GF-D8 (cell line): ENCODE measurements at places on chromosomes 2 and 18.
A peak's percentile ranks its signal among the peaks of the same experiment; 100 is the strongest.

DNA sequence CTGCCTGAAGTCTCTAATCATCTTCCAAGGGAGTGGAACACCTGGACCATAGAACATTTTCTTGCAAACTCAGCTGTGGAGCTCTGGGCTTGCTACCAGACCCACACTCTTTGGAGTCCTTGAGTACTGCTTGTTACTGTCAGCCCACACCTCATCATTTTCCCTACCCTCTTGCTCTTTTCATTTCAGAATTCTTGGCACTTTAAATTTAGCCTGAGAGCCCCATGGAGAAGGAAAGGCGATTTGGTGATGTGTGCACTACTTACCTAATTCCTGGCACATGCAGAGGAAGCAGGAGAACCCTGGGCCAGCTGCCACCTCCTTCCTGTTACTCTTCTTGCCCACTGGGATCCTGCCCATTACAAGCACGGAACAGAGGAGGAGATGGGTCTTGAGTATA, 31.7 kb downstream of the TMEM178A start:
- DNase-seq: no peak

- no peak for DNase-seq
These were observed 209.9 kb downstream of the LNPK start for GRCh38 chr2:175792199-175792598.

GRCh38 chr2:217407362-217407761, 547.5 kb upstream of the TNP1 start:
- DNase-seq: no peak

DNA sequence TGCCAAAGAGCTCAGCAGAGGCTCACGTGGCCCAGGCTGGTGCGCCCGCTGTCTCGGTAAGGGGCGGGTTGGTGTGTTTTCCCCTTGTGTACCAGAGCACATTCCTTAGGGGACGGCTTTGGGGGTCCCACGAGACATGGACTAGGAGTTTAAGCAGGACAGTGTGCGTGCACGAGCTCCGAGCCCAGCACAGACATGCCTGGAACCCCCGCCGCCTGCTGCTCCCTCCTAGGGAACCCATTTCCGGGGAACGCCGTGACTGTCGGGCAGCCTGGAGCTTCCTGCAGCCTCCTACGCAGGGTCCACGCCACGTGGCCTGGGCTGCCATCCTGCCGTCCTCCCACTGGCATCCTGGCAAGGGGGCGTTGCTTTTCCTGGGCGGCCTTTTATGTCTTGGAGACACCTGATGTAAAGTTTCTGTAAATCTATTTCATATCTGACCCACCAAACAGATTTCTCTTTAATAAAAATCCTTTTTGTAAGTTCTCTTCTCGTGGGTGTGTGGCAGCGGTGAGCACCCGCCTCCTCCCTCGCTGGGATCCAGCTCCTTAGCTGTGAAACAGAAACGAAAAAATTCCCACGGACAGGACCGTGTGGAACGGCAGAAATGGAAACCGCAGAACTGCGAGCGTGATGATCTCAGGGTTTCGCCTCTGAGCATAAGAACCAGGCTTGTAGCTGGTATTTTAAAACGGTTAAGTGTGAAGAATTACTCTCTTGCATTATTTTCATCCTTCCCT, 43.5 kb upstream of the KCNG2 start:
- DNase-seq: no peak

DNA sequence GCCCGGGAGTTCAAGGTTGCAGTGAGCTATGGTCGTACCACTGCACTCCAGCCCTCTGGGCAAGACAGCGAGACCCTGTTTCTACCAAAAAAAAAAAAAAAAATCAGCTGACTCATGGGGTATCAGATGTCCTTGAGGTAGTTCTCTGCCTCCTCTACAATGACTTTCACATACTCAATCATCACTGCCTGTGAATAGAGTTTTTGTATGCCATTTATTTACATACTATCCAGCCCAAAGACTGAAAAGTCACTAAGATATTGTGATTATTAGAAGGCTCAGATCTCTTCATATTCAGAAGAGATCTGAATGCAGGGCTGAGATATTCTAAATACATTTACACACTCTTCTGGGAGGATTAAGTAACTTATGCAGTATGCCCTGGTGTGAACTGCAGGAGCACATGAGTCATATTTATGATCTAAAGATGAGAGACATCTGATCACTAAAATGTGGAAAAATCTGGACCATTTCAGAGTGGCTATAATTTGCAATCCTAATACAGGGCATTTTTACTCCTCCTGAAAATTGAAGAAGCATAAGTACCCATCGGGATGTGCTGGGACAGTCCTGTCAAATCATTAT, 38.9 kb downstream of the KLF7 start:
- no peak for DNase-seq

DNA sequence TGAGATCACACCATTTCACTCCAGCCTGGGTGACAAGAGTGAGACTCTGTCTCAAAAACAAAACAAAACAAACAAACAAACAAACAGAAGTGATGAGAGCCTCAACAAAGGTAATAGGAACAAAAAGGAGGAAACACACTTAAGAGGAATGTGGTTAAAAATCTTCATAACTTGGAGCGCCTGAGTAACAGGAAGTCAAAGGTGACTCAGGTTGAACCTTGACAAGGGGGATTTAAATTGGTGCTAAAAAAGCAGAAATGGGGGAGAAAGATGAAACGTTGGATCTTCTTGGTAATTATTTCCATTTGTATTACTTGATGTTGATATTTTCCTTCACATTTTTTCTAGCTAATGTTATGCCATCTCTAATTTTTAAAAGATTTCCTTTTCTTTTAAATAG, 318.5 kb upstream of the TCF4 start:
- no peak for DNase-seq

- DNase-seq: peak; percentile 36
These were observed at the start of gene TGIF1 for GRCh38 chr18:3450012-3450798. Gene TGIF1 (plus strand): TSS chr18:3450172. CDS start chr18:3450490, 318 bp downstream.

GRCh38 chr2:101559551-101559950, 84.6 kb upstream of the RFX8 start:
- no peak for DNase-seq

GRCh38 chr2:39506215-39506614, 69.1 kb upstream of the MAP4K3 start:
- no peak for DNase-seq

DNA sequence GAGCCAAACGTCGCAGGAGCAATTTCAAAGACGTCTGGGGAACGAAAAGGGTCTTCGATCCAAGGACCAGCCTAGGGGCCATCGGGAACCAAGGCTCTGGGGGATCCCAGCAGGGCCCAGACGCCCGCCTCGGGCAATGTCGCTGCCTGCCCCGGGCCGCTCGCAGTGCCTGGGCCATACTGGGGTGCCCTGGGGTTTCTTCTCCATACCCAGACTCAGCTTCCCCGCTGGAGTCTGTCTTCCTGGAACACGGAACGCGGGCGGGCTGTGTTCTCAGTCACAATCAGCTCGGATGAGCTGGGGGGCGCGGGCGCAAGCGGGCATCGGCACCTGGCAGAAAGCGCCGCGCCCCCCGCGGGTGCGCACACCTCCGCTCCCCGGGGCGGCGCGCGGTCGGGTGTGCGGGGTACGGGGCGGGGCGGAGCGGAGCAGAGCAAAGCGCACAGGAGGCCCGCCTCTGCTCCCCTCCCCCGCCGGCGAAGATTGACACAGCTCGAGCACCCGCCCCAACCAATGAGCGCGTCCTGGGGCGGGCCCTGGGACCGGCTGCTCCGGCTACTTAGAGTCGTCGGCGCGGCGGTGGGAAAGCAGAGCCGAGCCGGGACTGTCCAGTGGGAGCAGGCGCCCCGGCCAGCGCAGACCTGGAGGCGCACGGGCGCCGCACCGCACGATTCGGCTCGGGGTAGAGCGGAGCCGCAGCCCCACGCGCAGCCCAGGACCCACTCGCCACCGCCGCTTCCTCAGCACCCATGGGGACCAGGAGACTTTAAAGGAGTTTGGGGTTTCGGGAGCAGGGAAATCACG, at the start of gene LRATD1:
Gene LRATD1, plus strand, starts transcription at position 585 of the 804 bp plus-strand sequence. CDS start 1,263 bp downstream, outside the sequence.
- DNase-seq: no peak

GRCh38 chr2:73993376-73993775, 8.7 kb downstream of the TET3 start:
- DNase-seq: no peak

DNA sequence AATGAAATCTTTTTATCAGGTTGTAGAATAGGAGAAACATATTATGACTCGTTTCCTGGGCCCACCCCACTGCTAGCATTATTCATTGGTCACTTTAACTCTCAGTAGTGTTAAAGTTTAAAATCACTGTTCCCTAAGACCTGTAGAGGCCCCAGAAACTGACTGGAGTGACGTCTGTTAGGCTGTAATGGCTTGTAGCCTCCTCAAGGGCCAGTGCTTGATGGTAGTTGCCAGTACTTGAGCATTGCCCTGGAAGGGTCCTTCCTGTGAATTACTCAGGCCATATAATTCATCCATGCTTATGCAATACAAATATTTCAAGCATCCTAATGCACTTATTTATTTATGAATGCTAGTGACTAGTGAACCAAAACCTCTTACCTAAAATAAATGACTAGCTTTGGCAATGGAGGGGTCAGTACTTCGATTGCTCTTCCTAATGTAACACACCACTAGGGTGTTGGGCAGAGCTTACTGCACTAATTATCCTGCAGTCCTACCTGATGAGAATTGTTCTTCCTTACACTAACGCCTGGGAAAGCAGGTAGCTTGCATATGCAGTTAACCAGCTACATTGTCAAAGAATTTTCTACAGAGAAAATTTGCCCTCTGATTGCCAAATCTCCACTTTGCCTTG, 31.2 kb downstream of the ARHGAP25 start:
- DNase-seq: peak; percentile 49

GRCh38 chr2:11542275-11542819, 8.5 kb downstream of the GREB1 start:
- no peak for DNase-seq

- no peak for DNase-seq
These were observed 54.8 kb upstream of the CCDC141 start for GRCh38 chr2:179104736-179105135.

DNA sequence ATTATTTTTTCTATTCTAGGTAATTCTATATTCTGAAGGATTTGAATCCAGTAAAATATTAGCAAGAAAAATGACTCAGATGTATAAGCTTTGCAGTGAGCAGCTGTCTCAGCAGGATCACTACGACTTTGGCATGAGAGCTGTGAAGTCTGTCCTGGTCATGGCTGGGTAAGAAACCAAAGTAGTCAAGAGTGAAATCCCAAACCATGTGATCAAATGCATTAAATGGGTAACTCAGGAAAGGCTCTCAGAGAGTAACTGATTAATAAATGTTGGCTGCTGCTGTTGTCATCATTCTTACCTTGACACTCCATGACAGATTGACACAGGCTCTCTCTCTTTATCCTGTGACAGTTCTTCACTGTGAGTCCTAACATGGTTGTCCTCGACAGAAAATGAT, 124.1 kb downstream of the DNAH6 start:
- no peak for DNase-seq

GRCh38 chr18:3246635-3247239, 864 bp upstream of the MYL12A start:
- DNase-seq: no peak

DNA sequence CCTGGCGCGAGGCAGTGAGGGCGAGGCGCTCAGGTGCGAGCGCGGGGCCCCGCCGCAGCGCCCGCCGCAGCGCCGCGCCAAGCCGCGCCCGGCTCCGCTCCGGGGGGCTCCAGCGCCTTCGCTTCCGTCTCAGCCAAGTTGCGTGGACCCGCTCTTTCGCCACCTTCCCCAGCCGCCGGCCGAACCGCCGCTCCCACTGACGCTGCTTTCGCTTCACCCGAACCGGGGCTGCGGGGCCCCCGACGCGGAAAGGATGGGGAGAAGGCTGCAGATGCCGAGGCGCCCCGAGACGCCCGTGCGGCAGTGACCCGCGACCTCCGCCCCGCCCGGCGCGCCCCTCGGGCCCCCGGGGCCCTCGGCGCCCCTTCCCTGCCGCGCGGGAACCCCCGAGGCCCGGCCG, 328 bp upstream of the INHBB start:
- no peak for DNase-seq

DNA sequence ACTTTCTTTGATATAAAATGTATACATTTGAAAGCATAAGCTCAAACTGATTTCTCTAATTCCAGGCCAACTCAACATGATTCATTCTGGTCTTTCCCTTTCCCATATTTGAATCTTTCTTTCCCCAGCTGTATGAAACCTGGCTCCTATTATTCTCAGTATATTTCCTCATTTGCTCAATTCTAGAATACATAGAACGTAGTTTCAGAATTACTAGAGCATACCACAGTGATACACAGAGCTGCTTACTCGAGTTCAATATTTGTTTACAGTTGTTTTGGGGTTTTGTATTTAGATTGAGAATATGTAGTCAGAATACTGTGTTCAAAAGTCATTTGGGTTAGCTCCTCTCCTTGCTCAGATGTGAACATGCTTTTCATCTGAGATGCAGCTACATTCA, 43.0 kb downstream of the TNFRSF11A start:
- DNase-seq: no peak

DNA sequence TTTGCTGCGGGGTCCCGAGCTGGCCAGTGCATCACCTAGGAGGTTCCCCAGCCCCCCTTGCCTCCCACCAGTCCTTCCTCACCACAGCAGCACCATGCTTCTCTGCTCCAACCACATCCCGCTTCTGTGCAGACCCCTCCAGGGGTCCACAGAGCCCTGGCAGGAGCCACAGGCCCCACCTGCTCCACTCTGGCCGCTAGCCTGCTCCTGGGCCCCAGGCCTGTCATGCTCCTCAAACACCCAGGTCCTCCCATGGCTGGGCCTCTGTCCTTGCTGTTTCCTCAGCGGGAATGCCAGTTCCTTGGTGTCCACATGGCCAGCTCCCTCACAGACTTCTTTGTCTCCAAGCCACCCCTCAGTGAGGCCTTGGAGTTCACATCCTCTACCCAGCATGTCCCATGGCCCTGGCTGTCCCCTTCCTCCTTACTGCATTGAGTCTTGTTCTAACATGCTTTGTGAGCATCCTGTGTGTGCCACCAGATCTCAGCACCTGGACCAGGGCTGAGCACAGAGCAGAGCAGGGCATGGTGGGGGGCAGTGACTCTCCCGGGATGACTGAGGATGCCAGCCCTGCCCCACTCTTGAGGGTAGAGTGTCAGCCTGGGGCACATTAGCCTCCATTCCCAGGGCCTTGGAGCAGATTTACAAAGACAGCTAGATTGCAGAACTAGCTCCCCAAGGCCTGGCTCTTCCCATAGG, 201.0 kb upstream of the HS6ST1 start:
- DNase-seq: no peak

DNA sequence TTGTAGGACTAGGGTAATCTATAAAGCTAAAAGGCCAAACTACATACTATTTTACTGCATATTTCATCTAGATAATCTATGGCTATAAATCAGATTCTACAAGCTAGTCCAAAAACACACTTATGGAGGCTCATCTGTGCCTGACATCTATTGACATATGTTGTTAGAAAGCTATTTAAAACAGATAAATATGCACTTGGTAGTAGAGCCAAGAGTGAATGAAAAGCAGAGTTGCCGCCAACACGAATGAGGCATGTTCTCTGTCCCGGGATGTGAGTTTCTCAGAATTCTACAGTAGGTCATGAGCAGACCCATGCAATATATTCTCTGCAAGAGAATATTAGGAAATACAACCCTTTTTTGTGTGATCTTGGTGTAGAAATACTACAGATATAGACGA, 66.7 kb upstream of the LPIN2 start:
- no peak for DNase-seq

DNA sequence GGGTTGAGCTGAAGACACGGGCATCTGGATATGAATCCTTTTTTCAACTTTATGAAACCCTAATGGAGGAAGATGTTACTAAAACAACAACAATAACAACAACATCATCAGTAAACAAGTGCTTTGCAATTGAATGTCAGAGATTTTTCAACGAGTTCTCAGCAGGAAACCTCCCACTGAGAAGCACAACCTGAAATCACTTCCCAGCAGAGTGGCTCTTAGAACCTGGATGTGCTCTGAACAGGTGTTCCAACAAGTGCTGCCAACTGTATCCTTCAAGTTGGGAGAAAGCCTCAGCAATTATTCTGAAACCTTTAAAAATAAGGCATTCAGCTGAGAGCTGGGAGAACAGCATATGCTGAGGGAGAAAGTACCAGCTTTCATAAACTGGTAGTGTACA, 1622.7 kb upstream of the CELF4 start:
- no peak for DNase-seq
